ENCODE measurements at places on chromosomes 12 and 14.

GRCh38 chr14:102499401-102500157, 10.0 kb downstream of the ANKRD9 start:
- DNase-seq: no peak

DNA sequence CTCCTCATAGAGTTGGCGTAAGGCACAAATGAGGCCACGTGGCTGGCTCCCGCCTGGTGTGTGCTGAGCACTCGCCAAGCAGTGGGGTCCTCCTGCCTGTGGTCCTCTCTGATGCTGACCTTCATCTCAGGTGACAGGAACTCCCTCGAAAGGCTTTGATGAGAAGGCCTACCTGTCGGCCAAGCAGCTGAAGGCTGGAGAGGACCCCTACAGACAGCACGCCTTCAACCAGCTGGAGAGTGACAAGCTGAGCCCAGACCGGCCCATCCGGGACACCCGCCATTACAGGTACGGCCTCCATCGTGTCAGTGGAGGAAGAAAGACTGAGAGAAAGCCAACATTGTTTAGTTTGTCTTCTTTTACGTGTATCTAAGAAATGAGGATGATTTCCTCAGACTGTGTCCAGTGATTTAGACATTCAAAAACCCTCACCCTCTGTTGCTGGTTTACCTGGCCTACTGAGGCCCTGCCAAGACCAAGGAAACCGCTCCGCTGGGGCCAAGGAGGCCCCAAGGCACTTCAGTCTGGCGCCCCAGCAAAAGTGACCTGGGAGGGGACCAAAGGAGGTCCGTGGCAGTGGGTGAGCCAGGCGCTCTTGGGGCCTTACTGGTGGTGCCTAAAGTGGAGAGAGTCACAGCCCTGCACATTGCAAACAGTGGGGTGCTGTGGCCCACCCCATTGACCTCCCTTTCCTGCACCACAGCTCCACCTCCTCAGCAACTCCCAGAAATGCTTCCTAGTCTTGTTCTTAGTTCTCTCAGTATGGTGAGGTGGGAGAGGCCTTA, 60.8 kb downstream of the GALNT16 start:
- DNase-seq: no peak

DNA sequence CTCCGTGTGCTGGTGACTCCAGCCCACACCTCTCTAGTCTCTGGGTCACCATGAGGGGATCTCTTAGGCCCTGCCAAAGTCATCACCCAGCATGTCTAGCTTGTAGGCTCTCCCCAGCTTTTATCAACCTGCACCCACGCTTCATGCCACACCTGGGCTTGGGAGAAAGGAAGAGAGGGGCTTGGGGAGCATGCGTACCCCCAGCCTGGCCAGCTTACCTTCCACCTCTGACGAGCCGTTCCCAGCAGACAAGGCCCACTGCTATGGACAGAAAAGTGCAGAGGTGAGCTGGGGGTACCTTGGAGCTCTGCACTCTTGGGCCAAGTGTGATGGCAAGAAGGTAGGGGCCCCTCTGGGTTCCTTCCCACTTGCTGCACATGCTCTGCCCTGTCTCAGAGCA, 1.7 kb downstream of the PGF start:
- no peak for DNase-seq

DNA sequence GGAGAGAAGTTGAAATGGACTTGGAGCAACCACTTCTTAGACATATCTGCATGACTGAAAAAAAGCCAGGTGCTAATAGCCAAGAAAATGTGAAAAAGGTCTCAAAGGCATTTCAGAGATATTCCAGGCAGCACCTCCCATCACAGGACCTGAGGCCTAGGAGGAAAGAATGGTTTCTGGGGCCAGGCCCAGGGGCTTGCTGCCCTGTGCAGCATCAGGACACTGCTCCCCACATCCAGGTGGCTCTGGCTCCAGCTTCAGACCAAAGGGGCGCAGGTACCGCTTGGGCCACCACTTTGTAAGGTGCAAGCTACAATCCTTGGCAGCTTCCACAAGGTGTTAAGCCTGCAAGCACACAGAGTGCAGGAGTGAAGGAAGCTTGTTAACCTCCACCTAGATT, 114.3 kb downstream of the PIK3C2G start:
- no peak for DNase-seq

GRCh38 chr14:49928015-49928414, 35.1 kb downstream of the ARF6 start:
- DNase-seq: no peak

DNA sequence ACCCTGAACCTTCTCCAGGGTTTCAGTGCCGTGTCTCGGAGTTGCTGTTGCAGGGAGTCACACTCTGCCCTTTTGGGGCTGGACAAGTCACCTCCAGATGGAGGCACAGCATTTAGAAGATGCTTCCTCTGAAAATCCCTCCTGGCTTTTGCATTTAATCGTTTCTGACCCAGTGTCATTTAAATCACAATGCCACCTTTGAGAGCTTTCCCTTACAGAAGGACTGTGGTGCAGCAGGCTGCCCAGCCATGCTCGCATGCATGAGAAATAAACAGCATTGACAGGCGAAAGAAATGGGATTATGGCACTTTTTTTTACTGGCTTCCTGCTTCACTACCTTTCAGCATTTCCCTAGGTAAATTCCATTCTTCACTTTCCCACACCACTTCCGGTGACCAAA, 113.4 kb upstream of the DYRK2 start:
- no peak for DNase-seq

DNA sequence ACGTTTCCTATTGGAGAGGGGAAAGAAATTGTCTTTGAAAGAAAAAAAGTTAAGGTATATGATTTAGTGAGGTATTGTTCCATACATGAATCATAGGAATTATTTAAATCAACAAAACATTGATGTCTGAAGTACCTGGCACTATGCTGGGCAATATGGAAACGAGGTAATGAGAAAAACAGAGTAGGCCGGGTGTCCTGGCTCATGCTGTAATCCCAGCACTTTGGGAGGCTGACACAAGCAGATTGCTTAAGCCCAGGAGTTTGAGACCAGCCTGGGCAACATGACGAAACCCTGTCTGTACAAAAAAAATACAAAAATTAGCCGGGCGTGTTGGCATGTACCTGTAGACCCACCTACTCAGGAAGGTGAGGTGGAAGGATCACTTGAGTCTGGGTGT, 45.9 kb downstream of the AEBP2 start:
- DNase-seq: no peak

DNA sequence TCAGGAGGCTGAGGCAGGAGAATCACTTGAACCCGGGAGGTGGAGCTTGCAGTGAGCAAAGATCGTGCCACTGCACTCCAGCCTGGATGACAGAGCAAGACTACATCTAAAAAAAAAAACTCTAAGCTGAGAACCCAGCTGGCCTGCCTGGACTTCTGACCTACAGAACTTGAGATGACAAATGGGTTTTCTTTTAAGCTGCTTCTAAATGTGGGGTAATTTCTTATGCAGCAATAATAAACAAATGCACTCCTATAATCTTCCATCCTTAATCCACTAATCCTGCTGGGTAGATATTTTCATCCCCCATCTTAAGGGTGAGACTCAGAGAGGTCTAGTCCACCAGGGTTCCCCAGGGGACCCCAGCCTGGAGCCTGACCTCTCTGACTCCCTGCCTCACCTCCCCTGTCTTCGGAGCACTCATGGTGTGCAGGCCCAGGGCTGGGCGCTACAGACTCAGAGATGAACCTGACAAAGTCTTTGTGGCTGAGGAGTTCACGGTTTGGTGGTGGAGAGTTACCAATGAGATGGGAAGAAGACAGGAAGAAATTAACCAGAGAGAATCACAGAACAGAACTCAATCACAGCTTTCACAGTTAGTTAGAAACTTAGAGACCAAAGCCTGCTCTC, 39.7 kb upstream of the BDKRB2 start:
- DNase-seq: no peak

- no peak for DNase-seq
These were observed 58.7 kb downstream of the FUT8 start for GRCh38 chr14:65471038-65471878.

- DNase-seq: no peak
These were observed 7.1 kb upstream of the ITPK1 start for GRCh38 chr14:93122826-93123225.

- no peak for DNase-seq
These were observed 156.6 kb downstream of the METTL25 start for GRCh38 chr12:82514880-82515279.

DNA sequence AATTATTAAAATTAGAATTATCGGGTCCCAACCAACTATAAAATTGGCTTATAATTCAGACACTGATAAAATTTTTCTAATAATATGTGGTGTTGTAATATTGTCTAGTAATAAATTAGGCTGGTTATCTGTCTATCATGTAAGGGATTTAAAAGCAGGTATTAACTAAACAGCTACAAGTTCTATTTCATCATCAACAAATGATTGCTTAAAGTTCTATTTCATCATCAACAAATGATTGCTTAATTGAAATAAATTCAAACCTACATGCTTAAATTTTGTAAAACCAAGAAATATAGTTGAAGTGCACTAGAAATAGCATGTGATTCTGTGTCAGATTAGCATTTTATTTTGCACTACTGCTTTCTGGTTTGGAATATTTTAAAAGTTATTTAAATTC, 34.1 kb downstream of the SLCO1A2 start:
- DNase-seq: no peak

GRCh38 chr12:45381351-45381750, 165.5 kb downstream of the ANO6 start:
- DNase-seq: no peak

- no peak for DNase-seq
These were observed 10.5 kb upstream of the PLBD2 start for GRCh38 chr12:113347892-113348291.

- DNase-seq: no peak
These were observed 29.5 kb upstream of the HSPB8 start for GRCh38 chr12:119149270-119149669.

- DNase-seq: no peak
These were observed 207.9 kb downstream of the SLC16A7 start for GRCh38 chr12:59803735-59804134.

DNA sequence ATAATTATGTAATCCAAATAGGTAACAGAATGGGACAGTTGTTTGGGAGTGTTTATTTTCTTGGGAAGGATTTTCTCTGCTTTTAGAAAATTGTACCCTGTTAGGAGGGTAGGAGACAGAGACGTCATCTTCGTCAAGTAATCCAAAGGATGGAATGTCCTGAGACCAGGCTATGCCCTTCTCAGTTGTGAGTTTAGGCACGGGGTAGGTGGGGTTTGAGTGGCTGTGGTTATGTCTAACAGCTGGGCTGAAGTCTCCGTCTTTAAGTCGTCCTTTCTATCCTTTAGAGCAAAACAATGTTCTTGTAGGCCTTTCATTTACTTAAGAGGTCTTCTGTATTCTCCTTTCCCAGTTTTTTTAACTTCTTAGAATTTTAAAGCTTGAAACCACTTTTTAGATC, 5.7 kb downstream of the SOCS2 start:
- no peak for DNase-seq

DNA sequence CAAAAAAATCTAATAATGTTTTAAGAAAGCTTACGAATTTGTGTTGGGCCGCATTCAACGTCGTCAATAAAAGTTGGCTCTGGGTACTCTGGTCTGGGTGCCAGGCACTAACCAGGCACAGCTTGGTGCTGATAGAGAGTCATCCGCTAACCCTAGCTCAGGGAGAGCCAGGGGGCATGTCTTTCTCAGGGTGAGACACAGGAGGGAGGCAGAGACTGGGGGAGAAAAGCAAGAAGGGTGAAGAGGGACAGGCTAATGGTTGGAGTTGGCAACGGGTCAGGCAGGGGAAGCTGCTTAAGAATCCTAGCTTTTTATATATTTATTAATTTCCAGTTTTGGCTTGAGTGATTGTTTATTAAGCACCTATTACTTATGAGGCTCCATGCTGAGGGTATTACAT, 105.0 kb downstream of the CMKLR1 start:
- no peak for DNase-seq

DNA sequence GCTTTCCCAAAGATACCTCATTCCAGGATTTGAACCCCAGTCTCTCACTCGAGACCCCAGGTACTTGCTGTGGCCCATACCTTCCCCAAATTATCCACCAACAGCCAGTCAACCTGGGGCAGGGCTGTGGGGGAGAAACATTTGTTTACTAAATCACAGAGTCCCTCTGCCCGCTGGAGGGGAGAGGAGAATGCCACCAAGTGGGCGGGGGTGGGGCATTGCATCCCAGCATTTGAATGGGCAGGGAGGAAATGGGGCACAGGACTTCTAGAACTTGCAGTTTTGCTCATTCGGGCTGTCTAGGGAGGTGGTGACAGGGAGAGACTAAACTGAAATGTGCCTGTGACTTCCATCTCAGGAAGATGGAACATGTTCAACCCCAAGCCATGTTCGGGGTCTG, 10.9 kb upstream of the SERPINA9 start:
- no peak for DNase-seq

DNA sequence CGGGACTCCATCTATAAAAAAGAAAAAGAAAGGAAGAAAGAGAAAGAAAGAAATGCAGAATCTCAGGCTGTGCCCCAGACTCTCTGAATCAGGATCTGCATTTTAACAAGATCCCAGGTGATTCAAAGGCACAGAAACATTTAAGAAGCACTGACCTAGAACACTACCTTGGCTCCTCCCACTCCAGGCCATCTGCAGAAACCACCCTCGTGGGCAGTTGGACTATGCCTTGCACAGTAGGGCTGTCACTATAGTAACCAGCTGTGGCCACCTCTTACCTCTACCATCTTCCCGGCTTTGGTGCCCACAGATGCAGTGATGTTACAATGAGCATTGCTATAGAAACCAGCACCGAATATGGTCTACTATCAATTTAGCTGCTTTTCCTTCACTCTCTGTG, 110.9 kb upstream of the PWP1 start:
- no peak for DNase-seq

- no peak for DNase-seq
These were observed 135.6 kb upstream of the MAX start for GRCh38 chr14:65237941-65238340.

DNA sequence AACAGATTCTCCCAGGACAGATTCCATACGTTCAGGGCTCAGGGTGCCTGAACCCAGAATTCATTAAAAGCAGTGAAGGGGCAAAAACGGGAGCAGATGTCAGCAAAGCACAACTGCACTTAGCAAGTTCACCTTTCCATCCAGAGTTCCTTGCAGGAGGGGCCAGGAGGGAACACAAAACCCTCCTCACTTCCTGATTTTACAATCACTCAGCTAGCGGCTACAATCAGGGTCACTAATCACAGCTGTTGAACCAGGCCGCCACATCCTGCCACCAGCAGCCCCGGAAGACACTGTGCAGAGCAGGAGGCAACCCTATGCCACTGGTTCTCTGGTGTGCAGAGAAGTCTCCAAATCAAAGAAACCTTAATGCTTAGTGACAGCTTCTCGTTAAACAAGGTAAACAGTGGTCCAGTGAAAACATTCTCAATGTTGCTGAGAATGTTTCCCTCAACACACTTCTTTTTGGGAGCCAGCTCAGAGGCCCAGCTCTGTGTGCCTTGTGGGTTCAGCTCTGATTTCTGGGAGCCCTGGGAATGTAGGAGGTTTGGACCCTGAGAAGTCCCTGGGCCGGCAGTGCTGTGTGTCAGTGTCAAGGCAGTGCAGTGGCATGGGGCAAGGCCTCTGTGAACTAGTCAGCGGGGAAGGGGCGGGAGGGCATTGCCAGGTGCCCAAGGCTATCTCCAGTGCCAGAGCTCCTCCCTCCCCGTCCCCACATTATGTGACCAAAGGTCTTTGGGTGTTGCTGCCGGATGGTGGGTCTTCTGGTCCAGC, 54.5 kb downstream of the VCPKMT start:
- no peak for DNase-seq
